Omental fat pad (tissue), 4 donors: ENCODE measurements at places on chromosomes 6 and 20. TPM values are rescaled to one million over a fixed set of nuclear protein-coding genes. Genes with fewer than 3 reads are reported as not detected.

- no peak for DNase-seq
These were observed 770 bp downstream of the KIF3B start for GRCh38 chr20:32278199-32278643.

Gene MOG
- total RNA-seq = not detected

Gene ASIP
- total RNA-seq = not detected

DNA sequence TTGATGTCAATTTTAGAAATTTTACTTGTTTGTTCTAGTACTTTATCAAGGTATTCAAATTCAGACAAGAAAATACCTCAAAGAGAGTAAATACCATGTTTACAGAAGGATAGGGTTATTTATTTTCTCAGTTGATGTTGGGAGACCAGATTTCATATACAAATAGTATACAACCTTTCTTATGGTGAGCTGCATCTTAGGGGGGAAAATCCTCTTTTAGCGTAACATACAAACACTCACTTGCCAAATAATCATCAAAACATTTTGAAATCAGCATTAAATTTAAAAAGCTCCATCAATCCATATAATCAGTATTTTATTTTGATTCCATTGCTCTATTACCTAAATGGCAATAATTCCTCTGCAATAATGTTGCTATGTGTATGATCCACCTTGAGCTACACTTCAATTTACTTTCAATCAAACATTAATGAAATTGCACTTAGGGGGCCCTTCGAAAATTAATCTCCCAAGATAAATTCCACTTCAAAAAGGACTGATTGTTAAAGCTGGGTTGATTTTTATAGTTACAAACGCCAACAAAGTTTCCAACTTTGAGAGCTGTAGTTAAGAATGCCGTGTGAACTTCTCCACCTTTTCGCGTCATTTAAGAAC, 2.2 kb downstream of the NKX2-4 start:
- DNase-seq = no peak

DNA sequence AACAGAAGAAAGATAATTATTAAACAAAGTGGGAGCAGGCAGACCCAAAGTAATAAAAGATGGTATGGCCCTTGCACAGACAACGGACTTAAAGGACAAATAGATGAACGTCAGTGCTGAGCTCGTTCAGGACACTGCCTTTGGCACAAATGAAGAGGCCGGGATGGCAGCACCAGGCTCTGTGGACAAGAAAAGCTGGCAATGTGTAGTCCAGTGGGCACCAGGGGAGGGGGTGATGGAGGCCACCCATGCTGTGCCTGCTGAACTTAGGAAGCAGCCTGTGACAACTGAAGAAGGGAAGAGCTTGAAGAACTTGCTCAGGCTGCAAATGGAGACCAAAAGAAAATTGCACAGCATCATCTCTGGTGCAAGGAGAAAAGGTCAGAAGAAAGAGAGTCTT, 131.0 kb downstream of the ANKRD60 start:
- DNase-seq = no peak

DNA sequence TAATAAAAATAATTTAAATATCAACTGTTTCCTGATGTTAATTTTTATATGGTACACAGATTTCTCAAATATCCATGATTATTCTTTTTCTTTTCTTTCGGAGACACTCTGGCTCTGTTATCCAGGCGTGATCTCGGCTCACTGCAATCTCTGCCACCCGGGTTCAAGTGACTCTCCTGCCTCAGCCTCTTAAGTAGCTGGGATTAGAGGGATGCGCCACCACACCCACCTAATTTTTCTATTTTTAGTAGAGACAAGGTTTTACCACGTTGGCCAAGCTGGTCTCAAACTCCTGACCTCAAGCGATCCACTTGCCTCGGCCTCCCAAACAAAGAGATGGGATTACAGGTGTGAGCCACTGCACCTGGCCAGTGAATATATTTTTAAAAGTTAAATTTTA, 20.5 kb downstream of the ROMO1 start:
- no peak for DNase-seq

Gene LZTS3
- total RNA-seq = 7.9 TPM

GRCh38 chr6:156822747-156823206, 45.6 kb downstream of the ARID1B start:
- no peak for DNase-seq

DNA sequence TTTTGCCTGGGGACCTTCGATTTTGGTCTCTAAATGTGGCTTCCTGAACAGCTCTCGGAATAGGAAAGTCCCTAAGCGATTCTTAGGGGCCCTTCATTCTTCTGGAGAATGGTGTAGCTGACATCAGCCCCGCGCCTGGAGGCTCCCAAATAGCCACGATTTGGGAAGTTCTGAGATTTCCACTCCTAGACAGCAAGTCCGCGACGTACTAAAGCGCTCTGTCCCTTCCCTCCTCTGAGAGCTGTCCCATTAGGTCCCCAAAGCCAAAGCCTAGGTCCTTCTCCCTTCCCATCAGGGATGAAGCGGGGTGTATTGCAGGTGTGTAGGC, 756 bp downstream of the MOXD1 start:
- no peak for DNase-seq

GRCh38 chr6:119147101-119148053, 68.9 kb upstream of the FAM184A start:
- DNase-seq = peak; percentile 58

DNA sequence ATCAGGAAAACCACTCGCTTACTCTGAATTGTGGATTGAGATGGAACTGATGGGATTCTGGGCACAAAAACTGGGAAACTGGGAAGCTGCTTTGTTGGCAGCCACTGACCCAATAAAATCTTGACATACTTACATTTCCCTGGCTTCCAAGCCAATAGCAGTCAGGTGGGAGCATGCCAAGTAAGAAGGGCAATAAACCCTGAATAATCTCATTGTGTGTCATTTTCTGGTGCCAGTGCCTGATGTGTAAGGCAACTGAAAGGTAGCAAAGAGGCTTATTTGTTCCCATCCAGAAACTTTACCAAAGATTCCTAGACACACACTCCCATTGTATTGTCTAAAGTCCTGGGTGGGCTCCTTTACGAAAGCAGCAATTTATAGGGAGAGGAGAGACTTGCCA, 93.2 kb downstream of the TBX18 start:
- DNase-seq = no peak

- peak; percentile 76 for DNase-seq
These were observed 32.7 kb upstream of the ID4 start for GRCh38 chr6:19804205-19805128.

DNA sequence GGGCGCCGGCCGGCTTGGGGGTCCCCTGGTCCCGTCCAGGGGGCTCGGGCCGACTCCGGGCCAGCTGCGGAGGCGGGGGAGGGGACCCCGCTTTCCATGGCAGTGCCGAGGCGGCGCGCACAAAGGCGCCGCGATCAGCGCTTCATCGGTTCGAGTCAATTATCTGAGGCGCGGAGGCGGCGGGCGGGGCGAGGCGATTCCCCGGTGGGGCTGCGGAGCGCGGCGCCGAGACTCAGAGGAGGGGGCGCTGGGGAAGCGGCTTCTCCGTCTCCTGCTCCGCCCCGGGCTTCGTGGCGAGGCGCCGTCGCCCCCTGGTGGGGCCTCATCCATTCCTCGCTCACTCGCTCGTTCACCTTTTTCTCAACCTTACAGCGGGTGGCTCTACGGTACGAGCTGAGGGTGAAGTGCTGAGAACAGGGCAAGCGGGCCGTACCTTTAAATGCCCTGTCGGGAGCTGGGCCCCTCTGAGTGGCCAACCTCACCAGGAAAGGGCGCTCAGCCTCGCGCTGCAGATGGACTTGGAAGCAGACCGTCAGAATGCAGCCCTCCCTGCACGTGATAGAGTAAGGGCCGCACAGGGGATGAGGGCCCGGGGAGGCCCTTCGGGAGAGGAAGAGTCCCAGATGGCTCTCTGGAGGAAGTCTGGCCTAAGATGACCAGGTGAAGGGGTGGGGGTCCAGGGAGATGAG, 39.9 kb downstream of the SLC52A3 start:
- no peak for DNase-seq

DNA sequence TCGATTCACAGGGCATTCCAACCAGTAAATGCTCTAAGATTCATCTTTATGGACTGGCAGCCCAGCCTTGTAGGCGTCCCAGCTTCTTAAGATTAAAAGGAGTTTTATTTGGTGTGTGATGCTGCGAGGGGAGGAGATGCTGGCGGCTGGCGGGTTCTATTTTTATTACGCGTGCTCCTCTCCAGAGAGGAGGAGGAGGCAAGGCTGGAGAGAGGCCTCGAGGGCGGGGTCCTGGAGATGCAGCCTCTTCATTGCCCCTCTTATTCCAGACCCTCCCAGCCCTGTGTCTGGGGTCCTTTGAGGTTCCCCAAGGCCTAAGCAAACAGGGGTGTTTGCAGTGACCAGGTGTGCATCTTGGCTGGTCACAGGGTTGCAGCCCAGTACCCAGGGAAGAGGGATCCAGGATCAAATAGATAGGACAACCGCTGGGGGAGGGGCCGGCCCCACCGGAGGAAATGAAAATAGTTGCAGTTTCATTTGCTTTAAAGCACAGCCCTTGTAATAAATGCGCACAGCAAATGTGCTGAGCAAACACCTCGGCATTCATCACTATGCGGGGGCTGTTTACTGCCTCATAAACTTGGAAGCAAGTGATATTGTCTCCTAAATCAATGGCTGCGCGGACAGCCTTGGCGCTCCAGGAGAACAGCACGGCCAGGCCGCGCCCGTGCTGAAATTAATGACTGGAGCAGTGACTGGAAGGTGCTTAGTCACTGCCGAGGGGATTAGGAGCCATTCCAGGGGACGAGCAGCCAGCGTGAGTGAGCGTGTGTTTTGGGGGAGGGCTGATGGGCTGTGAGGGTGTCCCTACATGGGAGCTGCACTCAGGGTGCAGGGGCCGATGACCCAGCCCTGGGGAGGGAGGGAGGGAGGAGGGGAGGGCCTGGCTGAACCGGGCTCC, 83.0 kb downstream of the TMEM242 start:
- DNase-seq = no peak

- DNase-seq = no peak
These were observed 61.4 kb upstream of the UTRN start for GRCh38 chr6:144223686-144224085.

DNA sequence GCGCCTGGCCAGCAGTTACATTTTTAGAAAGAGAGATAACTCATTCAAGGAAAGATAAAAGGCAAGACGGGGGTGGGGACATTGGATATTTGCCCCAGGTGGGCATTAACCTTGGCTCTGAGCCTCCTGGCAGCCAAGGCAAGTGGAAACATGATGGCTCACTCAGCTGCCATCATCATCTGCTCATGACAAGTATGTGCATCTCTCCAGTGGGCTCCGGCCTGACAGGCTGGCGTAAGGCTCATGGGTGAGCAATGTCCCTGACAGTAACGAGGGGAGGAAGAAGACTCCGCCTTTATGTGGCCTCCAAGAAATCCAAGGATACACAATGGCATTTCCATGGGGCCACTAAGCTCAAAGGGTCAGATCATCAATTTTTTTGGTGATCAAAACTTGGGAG, 13.3 kb downstream of the ANKRD60 start:
- DNase-seq = no peak

Gene FAM83B
- not detected for total RNA-seq

Gene STX11
- 115 TPM for total RNA-seq

GRCh38 chr6:144581812-144582537, 296.8 kb downstream of the UTRN start:
- DNase-seq = no peak

DNA sequence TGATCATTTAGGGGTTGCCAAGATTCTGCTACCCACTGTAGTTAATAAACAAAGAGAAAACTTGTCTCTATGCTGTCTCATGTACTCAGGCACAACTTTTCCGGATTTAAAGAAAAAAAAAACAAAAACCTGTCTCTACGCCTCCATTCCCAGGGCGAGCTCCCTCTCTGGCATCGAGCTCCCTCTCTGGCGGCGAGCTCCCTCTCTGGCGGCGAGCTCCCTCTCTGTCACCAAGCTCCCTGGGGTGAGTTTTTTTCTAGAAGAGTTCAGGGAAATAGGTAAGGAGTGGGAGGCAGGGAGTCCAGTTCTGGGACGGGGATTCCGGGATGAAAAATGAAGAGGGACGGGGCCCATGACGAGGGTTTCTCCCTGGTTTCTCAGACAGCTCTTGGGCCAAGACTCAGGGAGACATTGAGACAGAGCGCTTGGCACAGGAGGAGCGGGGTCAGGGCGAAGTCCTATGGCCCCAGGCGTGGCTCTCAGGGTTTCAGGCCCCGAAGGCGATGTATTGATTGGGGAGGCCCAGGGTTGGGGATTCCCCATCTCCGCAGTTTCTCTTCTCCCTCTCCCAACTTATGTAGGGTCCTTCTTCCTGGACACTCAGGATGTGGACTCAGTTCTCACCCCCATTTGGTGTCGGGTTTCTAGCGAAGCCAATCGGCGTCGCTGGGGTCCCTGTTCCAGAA, 16.5 kb upstream of the HLA-A start:
- no peak for DNase-seq

DNA sequence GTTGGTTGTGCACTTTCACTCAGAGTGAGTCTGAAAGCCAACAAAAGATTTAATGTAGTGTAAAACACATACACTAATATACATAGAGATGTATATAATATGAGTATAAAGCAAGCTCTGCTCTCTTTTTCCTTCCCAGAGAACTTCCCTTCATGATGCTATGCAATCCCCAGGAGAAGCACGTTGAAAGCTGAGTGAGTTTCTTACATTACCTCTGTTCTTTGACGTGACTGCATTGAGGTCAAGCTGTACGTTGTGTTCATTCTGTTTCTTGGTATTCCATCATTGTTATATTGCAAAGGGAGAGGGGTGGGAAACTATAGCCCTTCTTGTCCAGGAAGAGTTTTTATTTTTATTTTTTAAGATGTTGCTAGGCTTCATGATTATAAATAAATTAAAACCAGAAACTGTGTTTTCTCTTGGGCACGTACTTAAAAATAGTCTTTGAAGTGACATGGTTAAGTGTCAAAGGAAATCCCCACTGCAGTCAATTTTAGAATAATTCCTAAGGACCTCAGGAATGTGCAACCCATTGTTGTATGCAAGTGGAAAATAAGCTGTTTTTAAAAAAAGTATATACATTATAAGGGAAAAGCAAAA, 651.0 kb downstream of the CD109 start:
- DNase-seq = no peak

Gene RHAG
- total RNA-seq = not detected

DNA sequence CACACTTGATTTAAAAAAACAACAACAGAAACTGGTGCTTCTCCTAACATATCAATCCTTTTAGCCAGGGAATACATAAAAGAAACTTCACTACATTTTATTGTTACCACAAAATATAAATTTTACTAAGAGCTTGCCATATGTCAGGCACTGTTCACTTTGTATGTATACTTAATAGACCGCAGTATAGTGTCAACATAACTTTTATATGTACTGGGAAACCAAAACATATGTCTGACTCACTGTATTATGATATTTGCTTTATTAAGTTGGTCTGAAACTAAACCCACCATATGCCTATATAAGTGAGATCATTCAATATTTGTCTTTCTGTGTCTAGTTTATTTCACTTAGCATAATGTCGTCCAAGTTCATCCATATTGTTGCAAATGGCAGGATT, 108.4 kb downstream of the KLHL32 start:
- no peak for DNase-seq

Gene SPACA1
- total RNA-seq = not detected
